ENCODE measurements at places on chromosomes 16 and 17. TPM values are rescaled to one million over a fixed set of nuclear protein-coding genes. Genes with fewer than 3 reads are reported as not detected.

DNA sequence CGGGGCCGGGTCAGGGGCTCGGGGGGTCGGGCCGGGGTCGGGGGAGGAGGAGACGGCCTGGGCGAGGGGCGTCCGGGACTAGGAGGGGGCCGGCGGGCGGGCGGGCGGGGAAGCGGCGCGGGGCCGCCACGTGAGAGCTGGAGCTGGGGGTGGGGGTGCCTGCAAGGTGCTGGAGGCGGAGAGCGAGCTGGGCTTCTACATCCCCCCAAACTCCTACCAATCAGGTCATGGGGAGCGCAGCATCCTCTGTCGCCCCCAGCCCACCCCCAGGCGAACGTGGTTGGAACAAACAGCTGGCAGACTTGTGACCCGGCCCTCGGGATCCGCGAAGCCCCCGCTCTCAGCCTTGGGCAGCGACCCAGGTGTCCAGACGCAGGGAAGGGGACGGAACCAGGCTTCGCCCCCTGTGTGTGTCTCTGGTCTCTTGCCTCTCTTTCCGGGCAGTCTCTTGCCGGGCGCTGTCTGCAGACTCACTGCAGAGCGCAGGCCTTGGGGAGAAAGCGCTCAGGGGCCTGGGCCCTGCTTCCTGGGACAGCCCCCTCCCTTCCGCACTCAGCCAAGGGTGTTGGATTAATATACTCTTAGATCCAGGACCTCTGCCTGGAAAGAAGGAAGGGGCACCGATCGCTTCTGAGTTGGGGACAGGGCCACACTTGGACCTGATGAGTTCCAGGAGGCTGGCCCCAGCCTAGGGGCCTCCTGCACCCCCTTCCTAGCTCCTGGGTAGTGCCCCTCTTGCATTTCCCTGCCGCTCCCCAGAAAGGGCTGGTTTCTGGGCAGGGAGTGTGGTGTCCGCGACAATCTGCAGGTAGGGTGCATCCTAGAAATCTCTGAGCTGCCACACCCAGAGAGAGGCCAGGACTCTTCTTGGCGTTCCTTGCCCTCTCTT is 722 bp downstream of the RASL10B start:
- H3K4me3 ChIP-seq = peak overlapping the region; percentile 50
- peaks cover 12% of the 10 kb centered on the region for H3K27me3 ChIP-seq
- peaks cover 15% of the 10 kb centered on the region for H3K36me3 ChIP-seq

DNA sequence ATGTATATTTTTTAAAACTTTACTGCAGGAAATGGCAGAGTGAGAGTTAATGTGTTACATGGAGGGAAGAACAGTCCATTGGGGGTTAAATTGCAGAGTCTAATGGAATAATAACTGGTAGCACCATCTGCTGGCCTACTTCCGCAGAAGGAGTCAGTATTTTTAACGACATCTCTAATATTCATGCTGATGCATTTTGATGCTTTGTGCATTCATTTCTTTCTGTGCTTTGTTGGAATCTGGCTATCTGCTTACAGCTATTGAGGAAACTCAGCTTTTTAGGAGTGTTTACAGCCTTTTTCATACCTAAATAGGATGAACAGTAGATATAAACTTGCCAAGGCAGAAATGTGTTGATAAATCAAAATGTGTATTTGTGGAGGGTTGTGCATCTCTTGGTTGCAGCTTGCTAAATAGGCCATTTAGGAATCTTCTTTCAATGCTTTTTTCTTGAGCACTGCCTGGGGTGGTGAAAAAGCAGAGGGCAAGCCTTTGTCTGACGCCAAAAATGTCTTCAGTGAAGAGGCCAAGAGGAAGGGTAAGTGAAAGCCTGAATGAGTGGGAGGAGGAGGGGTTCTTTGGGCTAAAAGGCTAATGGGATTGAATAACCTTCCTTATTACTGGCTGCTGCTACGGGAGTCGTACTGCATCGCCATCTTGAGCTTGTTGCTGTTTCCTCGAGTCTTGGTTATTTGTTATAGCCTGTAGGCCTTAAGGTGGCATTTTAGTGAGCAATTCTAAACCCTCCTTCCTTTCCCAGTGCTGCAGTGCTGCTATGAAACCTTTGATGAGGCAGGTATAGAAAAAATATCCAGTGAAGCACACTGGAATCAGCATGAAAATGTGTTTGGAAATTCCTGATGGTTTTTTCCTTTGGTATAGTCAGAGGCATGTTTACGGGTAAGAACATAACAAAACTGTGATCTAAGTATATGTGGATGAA is 153.3 kb downstream of the CHD9 start:
- peaks cover 20% of the 10 kb centered on the region for H3K36me3 ChIP-seq
- H3K27me3 ChIP-seq = no peaks in the 10 kb centered on the region
- peak overlapping the region; percentile 69 for H3K4me3 ChIP-seq
- H3K4me1 ChIP-seq = peaks cover 20% of the 10 kb centered on the region
- peak; percentile 64 for DNase-seq

DNA sequence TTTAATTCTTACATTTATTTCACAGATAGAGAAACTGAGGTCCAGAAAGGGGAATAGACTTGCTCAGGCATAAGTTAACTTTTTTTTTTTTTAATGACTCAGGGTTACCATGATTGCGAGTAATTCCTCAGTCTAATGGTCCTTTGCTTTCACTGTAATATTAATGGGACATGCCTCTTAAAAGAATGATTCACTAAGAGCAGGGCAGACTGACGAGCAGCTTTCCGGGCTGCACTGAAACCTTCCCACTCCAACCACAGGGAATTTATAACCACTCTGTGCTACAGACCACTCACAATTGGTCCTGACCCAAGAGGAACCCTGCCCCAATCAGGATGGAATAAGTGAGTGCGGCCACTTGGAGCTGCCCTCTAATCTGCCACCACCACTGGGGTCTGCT is 5.7 kb downstream of the HOXB2 start:
- H3K4me1 ChIP-seq = peaks cover 13% of the 10 kb centered on the region
- peaks cover 34% of the 10 kb centered on the region for H3K36me3 ChIP-seq
- no peak for DNase-seq
- H3K27ac ChIP-seq = no peak overlapping the region
- H3K4me3 ChIP-seq = no peak overlapping the region

DNA sequence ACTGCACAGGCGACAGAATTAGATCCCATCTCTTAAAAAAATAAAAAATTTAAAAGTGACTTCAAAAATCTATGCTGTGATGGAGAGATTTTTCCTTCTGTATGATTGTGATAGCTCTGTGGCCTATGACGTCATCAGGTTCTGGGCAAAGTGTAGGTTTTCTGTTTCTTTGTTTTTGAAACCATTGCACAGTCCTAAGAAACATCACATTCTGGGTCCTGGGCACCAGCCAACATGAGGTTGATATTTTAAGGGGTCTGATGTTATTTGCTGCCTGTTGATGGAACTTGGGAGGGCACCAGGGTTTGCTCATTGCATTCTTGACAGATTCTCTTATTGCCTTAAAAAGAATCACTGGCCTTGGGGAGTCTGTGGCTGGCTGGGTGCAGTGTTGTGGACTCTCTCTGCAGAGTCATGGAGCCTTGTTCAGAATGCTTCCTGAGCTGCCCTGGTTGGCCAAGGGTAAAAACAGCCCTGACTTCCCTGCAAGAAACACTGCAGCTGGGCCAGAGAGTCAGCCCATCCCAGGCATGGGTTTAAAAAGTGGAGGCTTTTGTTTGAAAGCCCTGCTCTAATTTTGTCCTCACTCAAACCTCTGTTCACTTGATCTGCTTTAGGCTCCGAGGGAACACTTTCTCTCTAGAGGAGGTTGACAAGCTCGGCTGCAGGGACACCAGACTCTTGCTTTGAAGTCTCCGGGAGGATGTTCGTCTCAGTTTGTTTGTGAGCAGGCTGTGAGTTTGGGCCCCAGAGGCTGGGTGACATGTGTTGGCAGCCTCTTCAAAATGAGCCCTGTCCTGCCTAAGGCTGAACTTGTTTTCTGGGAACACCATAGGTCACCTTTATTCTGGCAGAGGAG is 10.5 kb upstream of the CYLD start:
- DNase-seq = no peak
- no peak overlapping the region for H3K4me3 ChIP-seq
- H3K27me3 ChIP-seq = peaks cover 27% of the 10 kb centered on the region

DNA sequence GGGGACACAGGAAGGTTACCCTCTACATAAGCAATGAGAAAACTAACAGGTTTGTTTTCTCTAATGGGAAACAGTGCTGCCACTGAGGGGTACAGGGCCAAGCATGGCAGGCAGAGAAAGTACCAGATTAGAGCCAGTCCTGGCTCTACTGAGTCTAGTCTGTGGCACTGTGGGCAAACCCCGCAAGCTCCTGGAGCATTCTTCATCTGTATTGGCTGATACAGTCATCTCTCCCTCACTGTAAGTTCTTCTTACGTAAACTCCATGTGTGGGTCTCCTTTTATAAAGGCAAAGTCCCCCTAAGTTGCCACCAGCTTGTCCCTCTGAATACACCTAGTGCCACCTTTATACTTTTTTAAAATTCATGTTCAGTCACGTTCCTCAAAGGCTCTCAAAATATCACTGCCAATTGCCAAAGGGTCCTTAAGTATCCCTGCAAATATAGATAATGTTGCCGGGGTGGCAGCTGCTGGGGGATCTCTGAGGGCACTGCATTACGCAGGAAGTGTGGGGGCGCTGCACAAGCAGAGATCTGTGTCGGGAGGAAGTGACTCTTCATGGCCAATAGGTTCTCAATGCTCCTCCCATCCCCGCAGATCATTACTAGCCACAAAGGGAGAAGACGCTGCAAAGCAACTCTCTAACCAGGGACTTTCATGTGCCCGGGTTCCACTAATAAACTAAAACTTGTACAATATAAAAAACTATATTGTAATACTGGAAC is 18.8 kb downstream of the XPO6 start:
- H3K4me3 ChIP-seq = no peak overlapping the region
- H3K4me1 ChIP-seq = peaks cover 38% of the 10 kb centered on the region
- no peaks in the 10 kb centered on the region for H3K27me3 ChIP-seq
- peaks cover 40% of the 10 kb centered on the region for H3K36me3 ChIP-seq
- no peak for DNase-seq
- H3K27ac ChIP-seq = no peak overlapping the region

GRCh38 chr17:34485999-34486398 is 93.4 kb upstream of the TMEM132E start:
- H3K27ac ChIP-seq = no peak overlapping the region
- DNase-seq = no peak
- no peaks in the 10 kb centered on the region for H3K4me1 ChIP-seq
- peaks cover 100% of the 10 kb centered on the region for H3K27me3 ChIP-seq
- H3K4me3 ChIP-seq = no peak overlapping the region

- peak overlapping the region; percentile 21 for H3K4me3 ChIP-seq
- peak overlapping the region; percentile 62 for H3K27ac ChIP-seq
- H3K4me1 ChIP-seq = peaks cover 30% of the 10 kb centered on the region
Observed at GRCh38 chr16:57590654-57591085, 37.8 kb upstream of the ADGRG1 start.

Gene ASGR1
- total RNA-seq = 0.26 TPM

Gene FKBP10
- 0.92 TPM for total RNA-seq

Gene AOC3
- 7.4 TPM for total RNA-seq

Gene NPIPA5
- 18.3 TPM for total RNA-seq

Gene MYH8
- not detected for total RNA-seq

Gene TUBB3
- 61.5 TPM for total RNA-seq
